ENCODE measurements at places on chromosomes 12 and 14. TPM values are rescaled to one million over a fixed set of nuclear protein-coding genes. Genes with fewer than 3 reads are reported as not detected.

The EXD2 gene
- total RNA-seq = 18.2 TPM

The MSRB3 gene
- 44.5 TPM for total RNA-seq

The COX8C gene
- not detected for total RNA-seq

The GDF3 gene
- total RNA-seq = not detected

The PARP11 gene
- total RNA-seq = 3.3 TPM

The CDKN1B gene
- 52.0 TPM for total RNA-seq

The AQP6 gene
- total RNA-seq = under 0.01 TPM

The MMP19 gene
- 2.5 TPM for total RNA-seq

The TSPAN19 gene
- not detected for total RNA-seq

The TAS2R10 gene
- under 0.01 TPM for total RNA-seq

The TRHDE gene
- 0.38 TPM for total RNA-seq

The OLR1 gene
- 1.2 TPM for total RNA-seq

The OTX2 gene
- total RNA-seq = not detected

The CYP46A1 gene
- total RNA-seq = 0.56 TPM

The SMCO2 gene
- total RNA-seq = not detected

The ZFYVE1 gene
- total RNA-seq = 10.4 TPM

The AICDA gene
- not detected for total RNA-seq

The PPP2R5E gene
- 15.5 TPM for total RNA-seq

The GNB3 gene
- total RNA-seq = 1.4 TPM

The C3AR1 gene
- total RNA-seq = 0.56 TPM

The OTOGL gene
- 0.28 TPM for total RNA-seq

The AGAP2 gene
- 0.28 TPM for total RNA-seq

The NANOG gene
- not detected for total RNA-seq

The HOXC12 gene
- not detected for total RNA-seq

The NOS1 gene
- not detected for total RNA-seq
